ENCODE measurements at places on chromosomes 5 and 9. TPM values are rescaled to one million over a fixed set of nuclear protein-coding genes. Genes with fewer than 3 reads are reported as not detected.

The MPDZ gene
- 49.6 TPM for total RNA-seq

GRCh38 chr5:11803436-11803835, 100.8 kb downstream of the CTNND2 start:
- no peak for DNase-seq

DNA sequence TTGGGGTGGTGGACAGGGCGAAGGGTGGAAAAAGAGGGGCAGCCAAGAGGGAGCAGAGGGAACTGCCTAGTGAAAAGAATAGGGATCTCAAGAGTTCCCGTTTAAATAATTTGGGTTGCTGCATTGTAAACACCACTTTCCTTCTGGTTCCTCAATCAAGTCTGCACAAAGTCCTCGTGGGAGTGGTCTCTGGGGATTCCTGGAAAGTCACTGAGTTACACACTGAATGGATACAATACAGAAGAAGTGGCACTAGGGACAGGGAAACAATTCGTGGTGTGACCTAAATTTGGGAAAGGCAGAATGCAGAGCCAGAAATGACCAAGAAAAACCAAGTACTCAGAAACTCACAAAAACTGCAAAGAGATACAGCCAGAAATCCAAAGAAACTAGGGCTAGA, 161.7 kb downstream of the CDK5RAP2 start:
- no peak for DNase-seq

DNA sequence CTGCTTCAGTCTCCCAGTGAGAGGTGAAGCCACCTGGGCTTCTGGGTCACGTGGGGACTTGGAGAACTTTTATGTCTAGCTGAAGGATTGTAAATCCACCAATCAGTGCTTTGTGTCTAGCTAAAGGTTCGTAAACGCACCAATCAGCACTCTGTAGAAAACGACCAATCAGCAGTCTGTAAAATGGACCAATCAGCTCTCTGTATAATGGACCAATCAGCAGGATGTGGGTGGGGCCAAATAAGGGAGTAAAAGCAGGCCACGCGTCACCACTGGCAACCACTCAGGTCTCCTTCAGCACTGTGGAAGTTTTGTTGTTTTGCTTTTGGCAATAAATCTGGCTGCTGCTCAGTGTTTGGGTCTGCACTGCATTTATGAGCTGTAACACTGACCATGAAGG, 69.1 kb upstream of the NREP start:
- DNase-seq = no peak

DNA sequence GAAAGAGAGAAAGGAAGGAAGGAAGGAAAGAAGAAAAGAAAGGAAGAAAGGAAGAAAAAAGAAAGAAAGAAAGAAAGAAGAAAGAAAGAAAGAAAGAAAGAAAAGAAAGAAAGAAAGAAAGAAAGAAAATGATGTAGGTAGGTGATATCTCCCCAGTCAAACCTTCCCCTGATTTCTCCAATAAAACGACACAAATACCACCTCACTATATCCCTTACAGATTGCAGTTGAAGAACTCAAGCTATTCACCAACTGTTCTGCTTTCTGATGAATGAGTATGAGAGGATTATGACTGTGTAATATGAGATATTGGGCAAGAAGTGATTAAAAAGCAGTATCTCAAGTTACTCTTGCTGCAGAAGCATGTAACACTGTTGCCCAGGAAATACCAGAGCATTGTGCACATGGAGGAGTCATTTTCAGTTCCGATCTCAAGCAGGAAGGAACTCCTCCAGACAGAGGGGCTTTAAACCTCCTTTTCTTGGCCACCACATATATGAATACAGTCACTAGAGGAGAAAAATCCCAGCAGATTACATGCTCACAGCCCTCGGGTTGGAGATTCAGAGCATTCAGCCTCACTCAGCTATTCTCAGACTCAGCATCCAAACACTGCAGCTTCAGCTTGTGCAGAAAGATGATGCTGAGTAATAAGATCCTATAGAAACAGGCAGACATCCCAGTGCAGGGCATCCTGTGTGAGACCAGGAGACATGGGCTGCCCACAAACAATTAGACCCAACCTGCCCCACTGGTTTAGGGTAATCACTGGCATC, 61.4 kb downstream of the UGCG start:
- no peak for DNase-seq

GRCh38 chr9:120650352-120650751, 63.9 kb downstream of the MEGF9 start:
- no peak for DNase-seq

- DNase-seq = peak; percentile 37
These were observed 90.7 kb upstream of the ADRA1B start for GRCh38 chr5:159825551-159826051.

DNA sequence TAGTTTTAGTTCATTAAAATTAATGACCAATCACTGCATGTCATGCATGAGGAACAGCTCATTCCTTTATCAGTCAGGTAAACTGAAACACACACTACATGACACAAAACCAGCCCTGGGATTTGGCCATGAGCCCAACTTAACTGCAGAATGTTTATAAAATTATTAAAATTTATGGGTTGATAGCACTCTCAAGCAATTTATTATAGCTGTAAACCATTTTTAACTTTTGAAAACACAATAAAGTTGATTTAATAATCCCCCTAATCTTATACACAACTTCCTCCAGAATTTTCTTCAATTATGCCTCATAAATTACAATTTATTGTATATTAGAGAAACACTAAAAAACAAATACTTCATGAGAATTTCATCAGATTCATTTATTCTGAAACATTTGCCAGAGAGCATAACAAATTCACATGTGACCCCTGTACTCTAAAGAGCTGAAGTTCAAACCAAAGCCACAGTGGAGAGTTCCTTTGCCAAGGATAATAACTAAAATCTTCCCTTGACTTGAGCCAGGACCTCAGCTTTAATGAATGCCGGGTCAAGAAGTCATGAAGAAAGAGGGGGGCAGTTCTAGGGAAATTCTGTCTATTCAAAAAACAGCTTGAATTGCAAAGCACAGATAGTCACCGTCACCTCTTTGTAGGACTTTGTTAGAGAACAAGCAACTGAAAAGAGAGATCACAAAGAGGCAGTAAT, 763.7 kb upstream of the GRAMD2B start:
- no peak for DNase-seq

GRCh38 chr9:79477955-79478771, 93.6 kb upstream of the TLE4 start:
- DNase-seq = no peak

DNA sequence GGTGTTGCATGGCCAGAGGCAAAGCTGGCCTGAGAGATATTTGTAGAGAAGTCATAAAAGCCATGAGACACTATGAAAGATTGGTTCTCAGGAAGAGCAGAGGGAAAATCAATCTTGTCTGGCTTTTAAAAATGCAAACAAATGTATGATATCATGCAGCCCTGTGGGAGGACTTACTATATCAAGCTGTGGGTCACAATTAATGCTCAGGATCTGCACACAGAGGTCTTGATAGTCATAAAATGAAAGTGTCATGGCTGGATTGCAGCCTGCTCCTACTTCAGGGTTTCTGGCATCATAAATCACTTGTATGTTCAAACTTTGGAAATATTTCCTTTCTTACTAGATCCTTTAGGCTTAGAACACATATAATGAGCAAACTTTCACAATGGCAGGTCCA, 151.5 kb downstream of the SEMA6A start:
- DNase-seq = no peak

DNA sequence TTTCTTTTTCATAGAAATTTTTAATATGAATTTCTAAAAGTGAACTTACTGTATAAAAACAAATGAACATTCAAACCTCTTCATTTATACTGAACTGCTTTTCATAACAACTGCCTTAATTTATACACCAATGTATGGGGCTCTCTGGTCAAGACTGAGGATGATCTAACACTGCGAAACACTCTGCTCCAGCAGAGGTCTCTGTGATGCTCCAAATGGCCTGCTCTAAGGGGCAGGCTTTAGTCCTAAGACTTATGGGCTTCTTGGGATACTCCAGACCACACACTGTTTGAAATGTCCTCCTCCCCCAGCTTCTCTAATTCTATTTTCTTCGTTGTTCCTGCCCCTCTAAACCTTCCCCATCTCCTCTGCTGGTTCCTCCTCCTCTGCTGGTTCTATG, 58.5 kb downstream of the LIFR start:
- no peak for DNase-seq

GRCh38 chr5:142499591-142500226, 174.9 kb upstream of the SPRY4 start:
- DNase-seq = no peak

GRCh38 chr9:94222870-94223269, 36.2 kb upstream of the ZNF169 start:
- DNase-seq = no peak

GRCh38 chr5:33257807-33258429, 182.8 kb upstream of the TARS1 start:
- no peak for DNase-seq

The SLC28A3 gene
- 0.20 TPM for total RNA-seq

GRCh38 chr9:85339338-85339737, 402.4 kb downstream of the AGTPBP1 start:
- DNase-seq = no peak

GRCh38 chr5:30106596-30106995, 1086.9 kb upstream of the CDH6 start:
- DNase-seq = no peak

All from ovary (tissue), 10 donors.